NCI-H510A (cell line): ENCODE measurements at places on chromosomes 5 and 9.
A peak's percentile ranks its signal among the peaks of the same experiment; 100 is the strongest.

GRCh38 chr5:9265441-9266287, 280.2 kb downstream of the SEMA5A start:
- DNase-seq = no peak

DNA sequence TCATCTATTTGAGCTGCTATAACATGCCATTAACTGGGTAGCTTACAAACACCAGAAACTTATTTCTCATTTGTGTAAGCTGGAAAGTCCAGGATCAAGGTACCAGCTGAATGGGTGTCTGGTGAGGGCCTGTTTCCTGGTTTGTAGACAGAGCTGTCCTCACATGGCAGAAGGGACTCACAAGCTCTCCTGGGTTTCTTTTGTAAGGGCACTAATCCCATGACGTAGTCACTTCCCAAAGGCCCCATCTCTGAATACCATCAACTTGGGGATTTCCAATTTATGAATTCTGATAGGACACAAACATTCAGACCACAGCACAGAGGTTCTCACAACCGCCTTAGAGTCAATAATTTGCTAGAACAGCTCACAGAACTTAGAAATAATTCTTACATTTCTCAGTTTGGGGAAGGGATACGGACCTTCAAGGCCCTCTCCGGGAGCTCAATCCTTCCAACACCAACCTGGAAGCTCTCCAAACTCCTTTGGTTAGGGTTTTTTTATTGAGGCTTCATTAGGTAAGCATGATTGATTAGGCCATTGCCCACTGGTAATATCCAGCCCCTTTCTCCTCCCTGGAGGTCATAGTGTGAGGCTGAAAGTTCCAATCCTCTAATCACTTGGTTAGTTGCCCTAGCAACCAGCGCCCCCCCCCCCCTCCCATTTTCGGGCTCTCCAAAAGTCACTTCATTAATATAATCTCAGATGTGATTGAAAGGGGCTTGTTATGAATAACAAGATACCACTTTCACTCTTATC, 7.6 kb upstream of the DNAJA1 start:
- no peak for DNase-seq

DNA sequence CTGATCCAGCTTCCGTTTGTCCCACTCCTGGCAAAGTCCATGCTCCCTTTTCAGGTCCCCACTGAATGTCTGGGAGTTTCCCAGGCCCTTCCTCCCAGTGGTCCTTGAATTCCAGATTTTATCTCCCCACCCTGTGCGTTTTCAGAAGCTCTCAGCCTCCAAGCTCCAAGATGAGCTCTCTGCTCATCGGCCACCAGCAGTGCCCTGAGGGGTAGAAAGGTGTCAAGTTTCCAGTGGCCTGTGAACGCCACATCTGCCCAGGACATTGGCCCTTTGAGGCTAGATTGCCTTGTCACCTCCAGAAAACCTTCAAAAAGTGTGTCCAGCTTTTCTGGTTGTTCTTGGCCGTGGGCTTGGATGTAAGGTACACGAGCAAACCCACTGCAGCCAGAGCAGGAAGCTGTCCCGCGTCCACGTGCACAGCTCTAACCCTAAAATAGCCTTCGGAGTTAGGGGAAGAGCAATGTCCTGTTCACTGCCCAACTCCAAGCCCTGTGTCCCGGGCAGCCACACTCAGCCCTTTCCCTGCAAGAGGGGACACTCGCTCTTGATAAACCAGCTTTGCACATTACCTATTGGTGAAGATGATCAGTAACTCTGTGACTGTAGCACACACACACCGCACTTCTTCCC, 10.9 kb upstream of the LRRC14B start:
- DNase-seq = no peak

DNA sequence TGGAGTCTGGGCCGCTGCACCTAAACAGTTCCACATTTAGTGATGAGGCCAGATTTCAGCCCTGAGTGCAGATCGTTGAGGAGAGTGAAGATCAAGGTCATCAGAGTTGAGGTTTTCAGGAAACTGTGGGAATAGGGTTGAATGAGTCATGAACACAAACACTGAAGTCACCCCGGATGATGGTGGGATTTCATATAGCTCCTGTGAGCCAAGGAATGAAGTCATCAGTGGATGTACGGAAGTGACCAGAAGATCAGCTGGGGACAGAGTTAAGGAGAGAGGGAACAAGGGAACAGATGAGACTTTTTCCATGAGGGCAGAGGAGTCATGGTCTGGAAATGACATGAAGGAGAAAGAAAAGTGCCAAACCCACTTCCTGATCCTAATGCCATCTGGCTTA, 36.5 kb downstream of the PALM2AKAP2 start:
- DNase-seq = no peak

DNA sequence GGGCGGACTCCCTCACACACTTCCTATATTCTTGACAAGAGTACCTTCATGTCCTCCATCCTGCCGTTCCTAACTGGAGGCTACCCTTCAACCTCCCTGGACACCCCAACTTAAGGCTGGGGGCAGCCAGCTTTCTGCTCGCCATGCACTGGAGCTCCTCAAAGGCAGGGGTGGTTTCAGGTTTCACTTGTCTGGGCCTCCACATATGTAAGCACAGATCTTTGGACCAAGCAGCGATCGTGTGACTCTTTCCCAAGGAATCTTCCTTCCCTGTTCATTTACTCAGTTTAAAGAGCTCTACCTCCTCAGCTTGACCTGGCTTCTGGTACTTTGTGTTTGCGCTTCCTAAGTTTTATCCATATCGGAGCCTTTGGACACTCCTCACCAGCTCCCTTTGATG, 34.2 kb upstream of the TRPC7 start:
- DNase-seq = no peak

GRCh38 chr9:133252301-133253020, 22.5 kb downstream of the ABO start:
- DNase-seq = peak; percentile 10

DNA sequence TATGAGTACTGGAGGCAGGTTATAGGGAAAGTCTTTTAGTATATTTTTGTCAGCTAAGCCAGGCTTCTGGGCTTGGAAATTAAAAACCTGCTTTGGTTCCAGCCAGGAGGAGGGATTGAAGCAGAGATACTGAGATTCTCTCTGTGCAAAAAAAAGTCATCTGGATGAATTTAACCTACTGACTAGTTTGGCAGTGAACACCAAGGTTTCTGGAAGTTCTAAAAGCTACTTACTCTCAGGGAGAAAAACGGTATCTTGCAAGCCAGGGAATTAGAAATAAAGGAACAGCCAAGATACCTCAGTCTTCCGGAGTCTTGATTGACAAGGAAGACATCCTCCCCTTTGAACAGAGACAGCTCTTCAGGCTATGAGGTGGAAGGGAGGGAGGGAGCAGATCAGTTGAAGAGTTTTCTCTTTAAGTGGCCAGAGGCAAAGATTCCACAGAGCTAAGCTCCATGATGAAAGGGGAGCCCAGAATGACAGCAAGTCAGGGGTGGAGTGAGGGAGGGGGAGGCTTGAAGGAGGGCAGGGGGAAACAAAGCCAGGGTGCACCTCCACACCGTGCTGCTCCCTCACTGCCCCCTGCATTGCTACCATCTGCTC, 8.3 kb upstream of the ZBTB34 start:
- no peak for DNase-seq
